ENCODE measurements at places on chromosomes 11 and 22.

GRCh38 chr11:111095327-111095726 lies 150.2 kb upstream of the POU2AF2 start:
- DNase-seq, result no peak

DNA sequence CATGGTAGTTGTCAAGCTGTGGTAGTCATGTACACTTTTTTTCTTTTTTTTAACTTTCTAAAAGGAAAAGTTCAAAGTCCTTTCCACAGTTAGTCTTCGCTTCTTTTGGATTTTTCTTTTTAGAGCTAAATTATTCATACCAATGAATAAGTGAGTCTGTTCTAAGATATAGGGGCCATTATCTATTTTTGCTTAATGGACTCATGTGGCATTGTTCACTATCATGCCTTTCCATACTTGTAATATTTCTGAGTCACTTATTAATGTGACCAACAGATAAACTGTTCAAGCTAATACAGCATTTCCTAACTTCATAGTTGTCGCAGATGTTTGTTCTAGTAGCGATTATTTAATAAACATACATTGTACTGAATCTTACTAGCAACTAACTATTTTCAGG lies 8.0 kb upstream of the B3GNT6 start:
- DNase-seq, result no peak

DNA sequence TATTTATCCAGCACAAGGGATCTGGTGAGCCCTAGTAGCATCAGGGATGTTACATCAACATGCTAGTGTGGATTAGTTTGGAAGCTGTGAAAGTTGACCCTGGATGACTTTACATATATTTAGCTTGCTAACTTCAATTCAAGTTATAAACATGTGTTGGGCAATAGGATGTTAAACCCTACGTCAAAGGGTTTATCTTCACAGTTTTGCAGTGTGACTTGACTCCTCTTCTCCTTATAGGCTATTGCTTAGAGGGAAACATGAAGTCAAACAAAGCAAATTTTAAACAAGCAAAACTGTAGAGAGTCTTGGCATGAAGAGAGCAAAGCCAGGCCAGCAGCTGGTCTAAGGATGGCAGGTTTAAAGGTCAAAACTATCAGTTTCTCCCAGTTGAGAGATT lies 11.3 kb upstream of the CTSC start:
- no peak for DNase-seq

GRCh38 chr11:62545437-62546243 lies 966 bp downstream of the AHNAK start:
- DNase-seq, result peak; percentile 68

GRCh38 chr11:25247336-25247735 lies 750.5 kb downstream of the LUZP2 start:
- no peak for DNase-seq

DNA sequence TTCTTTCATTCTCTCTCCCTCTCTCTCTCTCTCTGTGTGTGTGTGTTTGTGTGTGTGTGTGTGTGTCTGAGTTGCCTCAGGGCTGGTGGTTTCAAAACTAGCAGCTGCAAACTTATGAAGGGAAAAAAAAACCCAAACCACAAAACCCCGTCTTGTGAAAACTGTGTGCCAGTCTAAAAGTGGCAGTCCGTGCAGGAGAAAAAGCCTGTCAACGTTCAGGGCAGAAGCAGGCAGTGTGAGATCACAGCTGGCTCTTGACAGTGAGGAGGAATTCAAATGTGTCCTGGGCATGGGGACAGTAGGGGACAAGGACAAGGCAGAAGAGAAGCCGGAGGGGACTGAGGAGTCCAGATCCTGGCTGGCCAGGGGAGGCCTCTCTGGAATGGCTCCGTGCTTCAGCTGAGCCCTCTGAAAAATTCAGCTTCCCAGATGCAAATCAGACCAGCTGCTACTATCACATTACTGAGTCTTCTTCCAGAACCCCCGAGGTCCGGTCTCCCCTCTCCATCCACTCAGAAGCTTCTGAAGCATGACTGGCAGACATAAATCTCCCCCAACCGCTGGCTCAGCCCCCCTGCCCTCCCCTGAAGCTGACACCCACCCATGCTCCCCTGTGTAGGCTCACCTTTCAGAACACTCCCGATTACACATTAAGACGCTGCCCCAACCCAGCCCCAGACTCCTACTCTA lies 31.9 kb downstream of the FLI1 start:
- peak; percentile 62 for DNase-seq

DNA sequence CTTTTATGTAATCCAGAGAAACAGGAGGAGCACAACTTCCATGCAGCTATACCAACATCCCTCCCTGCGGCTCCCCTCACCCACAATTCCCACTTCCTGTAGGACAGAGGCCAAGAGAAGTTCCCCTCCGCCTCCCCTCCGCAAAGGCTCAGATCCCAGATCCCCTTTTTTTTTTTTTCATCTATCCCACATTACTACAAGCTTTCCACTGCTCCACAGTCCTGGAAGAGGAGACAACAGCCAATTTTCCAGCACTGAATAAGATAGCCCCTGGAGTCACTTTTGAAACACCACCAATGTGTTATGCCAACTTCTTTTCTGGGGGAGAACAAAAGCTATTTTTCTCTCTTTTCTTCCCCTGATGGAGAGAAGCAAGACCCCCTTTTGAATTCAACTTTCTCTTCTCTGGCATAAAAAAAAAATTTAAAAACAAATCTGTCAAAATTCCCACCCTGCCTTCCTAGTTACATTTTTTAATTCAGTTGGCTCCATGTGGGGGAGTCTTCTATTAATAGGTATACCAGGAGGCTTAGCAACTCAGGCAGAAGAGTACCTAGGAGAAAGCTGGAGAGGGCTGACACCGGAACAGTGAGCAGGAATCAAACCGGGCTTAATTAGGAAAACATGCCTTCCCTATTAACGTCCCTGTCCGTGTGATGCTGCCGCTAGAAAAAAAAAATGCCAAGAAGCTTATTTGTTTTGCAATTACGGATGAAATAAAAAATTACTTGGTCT lies 543.4 kb downstream of the BUD13 start:
- DNase-seq, result no peak

DNA sequence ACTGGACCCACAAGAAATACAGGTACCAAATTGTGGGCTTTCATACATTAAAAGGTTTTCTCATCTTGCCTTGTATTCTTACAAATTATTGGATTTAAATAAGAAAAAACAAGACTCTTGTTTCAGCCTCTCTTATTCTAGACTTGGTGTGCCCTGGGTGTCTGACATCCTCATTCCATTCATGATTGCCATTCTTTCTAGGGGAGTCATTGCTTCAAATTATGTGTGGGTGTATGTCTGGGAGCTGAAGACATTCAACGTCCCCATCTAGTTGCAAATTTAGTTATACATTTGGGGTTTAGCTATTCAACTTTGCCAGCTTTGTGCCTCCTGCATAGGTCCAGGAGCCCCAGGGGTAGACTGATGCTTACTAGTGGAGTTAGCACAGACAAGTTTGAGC lies 18.1 kb downstream of the MAML2 start:
- no peak for DNase-seq

DNA sequence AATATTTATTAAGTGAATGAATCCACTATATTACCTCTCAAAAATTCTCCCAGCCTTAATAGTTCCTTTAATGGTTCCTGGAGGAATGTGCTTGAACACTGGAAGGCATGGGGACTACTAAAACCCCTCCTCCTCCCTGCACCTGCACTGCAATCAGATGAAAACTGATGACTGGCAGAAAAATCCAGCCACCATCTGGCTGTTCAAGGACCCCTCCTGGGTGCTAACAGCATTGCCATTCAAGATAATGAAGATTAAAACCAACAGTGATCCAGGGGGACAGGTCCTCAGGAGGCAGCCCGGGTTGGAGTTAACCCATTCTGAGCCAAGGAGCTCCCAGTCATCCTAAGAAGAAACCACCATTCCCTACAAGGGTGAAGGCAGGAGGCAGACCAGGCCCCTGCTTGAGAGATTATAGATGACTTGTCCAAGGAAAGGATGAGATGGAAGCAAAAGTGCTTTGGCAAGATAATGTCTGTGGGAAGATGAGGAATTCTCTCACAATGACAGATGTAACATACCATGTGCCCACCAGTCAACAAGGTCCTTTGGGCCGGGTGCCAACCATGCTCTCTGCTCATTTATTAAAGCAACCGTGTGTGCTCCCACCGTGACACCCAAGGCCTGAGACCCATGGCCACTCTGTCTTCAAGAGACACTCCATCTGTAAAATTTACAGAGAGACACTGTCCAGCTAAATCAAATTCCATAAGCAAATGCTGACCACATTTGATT lies 90.6 kb downstream of the LARGE1 start:
- no peak for DNase-seq
